HFFc6 (cell line): ENCODE measurements at places on chromosomes 1 and 21. TPM values are rescaled to one million over a fixed set of nuclear protein-coding genes. Genes with fewer than 3 reads are reported as not detected.

Gene CAPN9
- total RNA-seq = not detected in 2 replicates

Gene RHBDL2
- total RNA-seq = 0.30 to 1.9 TPM (median 1.7 TPM) in 3 replicates

Gene FGR
- total RNA-seq = not detected in 3 replicates

Gene GJA4
- not detected in 3 replicates for total RNA-seq

Gene PGBD5
- 0.05 TPM in 1 of 3 replicates, not detected in the others for total RNA-seq

Gene CITED4
- total RNA-seq = 1.7 to 4.5 TPM (median 2.8 TPM) in 3 replicates

Gene TIE1
- 0.33 to 1.2 TPM (median 0.67 TPM) in 3 replicates for total RNA-seq

Gene PYHIN1
- not detected in 3 replicates for total RNA-seq

Gene CYP4B1
- total RNA-seq = not detected in 3 replicates

Gene ADAM30
- total RNA-seq = not detected in 3 replicates

Gene NEGR1
- total RNA-seq = 59.3 to 77.4 TPM (median 64.5 TPM) in 3 replicates

Gene CR1
- total RNA-seq = not detected in 3 replicates

Gene RCSD1
- total RNA-seq = not detected in 3 replicates

Gene ACTA1
- not detected in 3 replicates for total RNA-seq

Gene CHML
- total RNA-seq = 14.7 to 17.2 TPM (median 16.8 TPM) in 3 replicates

Gene PTGS2
- 58.3 to 176 TPM (median 165 TPM) in 3 replicates for total RNA-seq

Gene RNF207
- total RNA-seq = 2.6 and 7.3 TPM in 2 replicates

Gene RHD
- total RNA-seq = not detected in 2 replicates

Gene GPX7
- 18.3 to 24.6 TPM (median 21.4 TPM) in 3 replicates for total RNA-seq

Gene CD34
- 0.30 to 0.40 TPM (median 0.31 TPM) in 3 replicates for total RNA-seq

Gene NPL
- 1.9 to 2.1 TPM (median 2.0 TPM) in 3 replicates for total RNA-seq

Gene CFHR5
- total RNA-seq = not detected in 3 replicates

Gene CELA2B
- total RNA-seq = not detected in 3 replicates

Gene CLIC6
- not detected in 3 replicates for total RNA-seq

Gene OR2M3
- total RNA-seq = 0.03 TPM in 1 of 2 replicates, not detected in the other

Gene UBASH3A
- total RNA-seq = not detected in 3 replicates

Gene ACBD3
- total RNA-seq = 62.7 to 72.8 TPM (median 67.6 TPM) in 3 replicates

Gene SPRR2D
- total RNA-seq = not detected in 3 replicates
